ENCODE measurements at places on chromosomes 11 and 22.

DNA sequence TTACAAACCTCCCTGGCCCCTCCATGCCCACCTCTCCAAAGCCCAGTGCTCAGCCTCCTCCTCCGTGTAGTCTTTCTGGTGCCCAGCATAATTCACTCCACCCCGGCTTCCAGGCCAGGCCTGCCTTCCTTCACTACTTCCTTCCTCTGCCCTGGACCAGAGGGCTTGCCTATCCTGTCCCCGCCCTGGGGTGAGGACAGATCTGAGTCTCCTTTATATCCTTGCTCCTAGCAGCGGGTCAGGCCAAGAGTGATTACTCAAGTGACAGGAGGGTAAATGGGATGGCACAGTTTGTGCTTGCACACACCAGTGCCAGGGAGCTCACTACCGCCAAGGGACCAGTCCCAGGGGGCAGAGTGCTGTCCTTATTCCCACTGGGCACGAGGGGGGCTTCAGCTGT is 48.0 kb downstream of the SCUBE1 start:
- DNase-seq: no peak

DNA sequence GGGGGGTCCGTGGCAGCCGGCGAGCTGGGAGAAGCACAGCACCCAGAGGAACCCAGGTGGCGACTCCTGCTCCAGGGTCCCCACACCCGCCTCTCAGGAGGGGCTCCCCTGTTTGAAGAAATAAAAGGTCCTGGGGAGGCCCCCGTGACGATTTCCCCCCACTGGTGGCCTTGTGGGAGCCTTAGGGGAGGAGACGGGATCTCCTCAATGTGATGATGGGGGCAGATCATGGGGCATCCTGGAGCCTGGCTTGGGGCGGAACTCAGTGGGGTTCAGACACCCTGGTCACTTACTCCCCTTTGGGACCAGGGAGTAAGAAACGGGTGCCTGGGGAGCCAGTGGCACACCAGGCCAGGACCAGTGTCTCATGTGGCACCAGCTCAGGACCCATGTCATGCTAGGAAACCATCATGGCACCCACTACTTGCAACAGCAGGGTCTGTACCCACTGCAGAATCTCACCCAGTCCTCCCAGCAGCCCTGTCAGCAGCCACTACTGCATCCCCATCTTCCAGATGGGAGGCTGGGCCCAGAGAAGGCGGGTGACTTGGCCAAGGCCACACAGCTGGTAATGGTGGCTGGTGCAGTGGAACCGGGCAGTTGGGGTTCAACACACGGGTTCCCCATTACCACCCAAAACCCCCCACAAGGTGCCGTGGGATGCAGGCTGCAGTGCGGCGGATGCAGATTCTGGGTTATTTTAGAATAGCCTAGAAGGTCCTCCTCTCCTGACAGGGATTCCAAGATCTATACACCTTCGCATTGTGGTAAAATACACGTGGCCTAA is 130.7 kb downstream of the CTTN start:
- no peak for DNase-seq

DNA sequence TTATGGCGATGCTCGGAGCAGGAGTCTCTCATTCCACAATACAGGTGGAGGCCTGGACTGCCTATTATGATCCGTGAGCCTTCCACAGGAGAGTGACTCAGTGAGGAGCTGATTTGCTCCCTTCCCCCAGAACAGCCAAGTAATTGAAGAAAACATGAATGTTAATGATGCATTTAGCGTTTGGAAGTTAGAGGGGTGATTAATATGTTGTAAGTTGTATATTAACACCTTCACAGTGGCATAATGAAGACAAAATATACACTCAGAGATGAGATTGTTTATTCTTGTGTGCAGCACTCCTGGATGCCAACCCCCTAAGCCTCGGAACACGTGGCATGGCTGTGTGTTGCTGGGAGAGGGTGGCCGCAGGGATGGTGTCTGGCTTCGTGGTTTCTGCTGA is 98.6 kb downstream of the GRIK4 start:
- DNase-seq: no peak

DNA sequence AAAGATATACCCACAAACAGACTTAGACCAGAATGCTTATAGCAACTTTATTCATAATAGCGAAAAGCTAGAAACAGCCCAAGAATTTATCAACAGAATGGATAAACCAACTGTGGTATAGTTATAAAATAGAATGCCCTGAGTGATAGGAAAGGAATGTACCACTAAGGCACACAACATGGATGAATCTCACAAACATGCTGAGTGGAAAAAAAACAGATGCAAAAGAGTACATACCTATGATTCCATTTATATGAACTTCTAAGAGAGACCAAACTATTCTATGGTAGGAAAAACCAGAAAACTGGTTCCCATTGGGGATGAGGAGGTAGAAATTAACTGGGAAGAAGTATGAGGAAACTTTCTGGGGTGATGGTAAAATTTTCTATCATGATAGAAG is 40.4 kb upstream of the GRIK4 start:
- no peak for DNase-seq

DNA sequence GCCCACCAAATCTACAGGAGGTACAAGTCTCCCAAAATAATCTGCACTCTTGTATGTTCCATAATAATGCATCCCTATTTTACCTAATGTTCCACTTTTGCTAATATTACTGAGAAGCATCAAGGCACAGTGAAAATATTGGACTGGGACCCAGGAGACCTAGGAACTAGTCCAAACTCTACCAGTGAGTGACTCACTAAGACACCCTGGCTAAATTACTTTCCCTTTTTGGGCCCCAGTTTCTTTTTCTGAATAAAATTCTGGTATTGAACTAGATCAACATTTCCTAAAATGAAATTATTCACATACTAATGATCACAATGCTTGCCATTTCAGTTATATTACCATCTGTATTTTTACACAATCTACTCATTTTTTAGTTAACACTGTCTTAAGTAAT is 19.6 kb downstream of the THAP12 start:
- no peak for DNase-seq

GRCh38 chr11:74673693-74674360 is 57.4 kb downstream of the CHRDL2 start:
- no peak for DNase-seq

DNA sequence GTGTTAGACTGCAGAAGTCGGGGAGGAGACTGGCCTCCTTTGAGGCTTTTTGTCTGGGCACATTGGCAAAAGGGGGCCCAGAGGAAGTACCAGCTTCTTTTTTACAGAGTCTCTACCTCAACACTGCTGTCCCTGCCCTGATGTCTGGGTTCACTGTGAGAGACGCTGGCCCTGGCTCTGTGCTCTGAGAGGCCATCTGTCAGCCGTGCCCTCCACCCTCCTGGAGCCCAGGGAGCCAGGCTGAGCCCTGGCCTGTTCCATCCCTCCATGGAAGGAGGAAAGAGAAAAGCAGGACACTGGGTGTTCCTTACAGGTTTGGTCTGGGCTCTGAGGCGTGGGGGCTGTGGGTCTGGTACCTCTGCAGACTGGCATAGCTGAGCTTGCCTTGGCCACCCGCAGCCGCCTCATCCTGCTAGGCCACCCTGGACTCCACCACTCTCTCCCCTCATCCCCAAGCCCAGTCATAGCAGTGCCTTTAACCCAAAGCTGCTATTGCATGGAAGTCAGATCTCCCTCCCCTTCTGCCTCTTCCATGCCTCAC is 105.5 kb upstream of the PARVA start:
- no peak for DNase-seq

DNA sequence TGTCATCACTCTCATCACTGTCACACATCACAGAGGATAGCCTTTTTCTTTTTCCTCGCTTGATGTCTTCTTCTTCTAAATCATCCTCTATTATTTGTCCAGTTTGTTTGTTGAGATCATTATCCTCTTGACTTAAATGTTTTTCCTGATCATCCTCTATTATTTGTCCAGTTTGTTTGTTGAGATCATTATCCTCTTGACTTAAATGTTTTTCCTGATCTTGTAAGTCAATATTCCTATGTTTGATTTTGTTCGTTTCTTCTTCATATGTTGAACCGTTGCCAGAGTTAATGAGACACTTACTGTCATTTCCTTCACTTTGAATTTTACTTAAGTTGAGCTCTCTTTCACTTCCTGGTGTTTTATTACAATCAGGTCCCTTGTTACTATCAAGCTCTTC is 5.6 kb downstream of the CCDC82 start:
- DNase-seq: no peak

GRCh38 chr11:18575361-18575760 is 13.2 kb downstream of the UEVLD start:
- DNase-seq: no peak

GRCh38 chr11:125916683-125917347 is 12.5 kb downstream of the DDX25 start:
- no peak for DNase-seq

DNA sequence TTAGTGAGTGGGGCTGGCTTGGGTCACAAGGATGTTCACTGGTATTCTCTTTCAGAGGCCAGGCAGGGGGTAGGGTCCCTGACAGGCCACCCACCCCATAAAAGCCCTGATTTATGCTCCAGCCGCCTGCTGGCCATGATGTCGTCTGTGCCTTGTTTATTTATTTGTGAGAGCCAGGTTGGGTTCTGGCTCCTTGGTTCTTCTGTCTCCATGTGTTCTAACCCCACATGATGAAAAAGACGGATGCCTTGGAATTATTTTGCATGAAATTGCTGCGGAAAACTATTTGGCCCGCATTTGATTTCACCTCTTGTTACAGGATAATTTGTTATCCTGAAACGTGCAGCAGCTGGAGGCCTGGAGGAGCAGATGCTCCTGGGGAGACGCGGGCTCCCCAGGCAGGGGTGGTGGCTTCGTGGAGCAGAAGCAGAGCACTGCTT is 46.3 kb upstream of the WNT11 start:
- DNase-seq: no peak

DNA sequence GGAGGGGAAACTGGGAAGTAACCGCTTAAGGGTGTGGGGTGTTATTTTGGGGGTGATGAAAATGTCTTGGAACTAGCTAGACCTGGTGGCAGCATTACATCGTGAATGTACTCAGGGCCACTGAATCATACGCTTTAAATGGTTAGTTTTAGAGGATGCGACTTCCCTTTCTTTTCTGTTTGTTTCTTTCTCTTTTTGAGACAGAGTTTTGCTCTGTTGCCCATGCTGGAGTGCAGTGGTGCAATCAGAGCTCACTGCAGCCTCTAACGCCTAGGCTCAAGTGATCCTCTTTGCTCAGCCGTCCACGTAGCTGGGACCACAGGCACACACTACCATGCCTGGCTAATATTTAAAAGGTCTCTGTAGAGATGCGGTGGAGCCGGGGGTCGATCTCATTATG is 5.6 kb upstream of the MIAT start:
- DNase-seq: no peak

DNA sequence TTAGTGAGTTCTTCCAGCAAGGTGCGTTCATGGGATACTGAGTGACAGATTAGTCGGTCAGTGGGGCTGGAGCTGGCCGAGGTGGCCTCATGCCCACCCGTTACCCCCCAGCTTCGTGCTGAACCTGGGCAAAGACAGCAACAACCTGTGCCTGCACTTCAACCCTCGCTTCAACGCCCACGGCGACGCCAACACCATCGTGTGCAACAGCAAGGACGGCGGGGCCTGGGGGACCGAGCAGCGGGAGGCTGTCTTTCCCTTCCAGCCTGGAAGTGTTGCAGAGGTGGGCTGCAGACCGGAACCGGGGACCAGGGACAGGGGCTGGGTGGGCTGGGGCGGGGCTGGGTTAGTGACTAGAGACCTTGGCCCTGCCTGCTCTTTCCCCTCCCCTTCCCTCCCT is 2.9 kb downstream of the LGALS1 start:
- DNase-seq: no peak

DNA sequence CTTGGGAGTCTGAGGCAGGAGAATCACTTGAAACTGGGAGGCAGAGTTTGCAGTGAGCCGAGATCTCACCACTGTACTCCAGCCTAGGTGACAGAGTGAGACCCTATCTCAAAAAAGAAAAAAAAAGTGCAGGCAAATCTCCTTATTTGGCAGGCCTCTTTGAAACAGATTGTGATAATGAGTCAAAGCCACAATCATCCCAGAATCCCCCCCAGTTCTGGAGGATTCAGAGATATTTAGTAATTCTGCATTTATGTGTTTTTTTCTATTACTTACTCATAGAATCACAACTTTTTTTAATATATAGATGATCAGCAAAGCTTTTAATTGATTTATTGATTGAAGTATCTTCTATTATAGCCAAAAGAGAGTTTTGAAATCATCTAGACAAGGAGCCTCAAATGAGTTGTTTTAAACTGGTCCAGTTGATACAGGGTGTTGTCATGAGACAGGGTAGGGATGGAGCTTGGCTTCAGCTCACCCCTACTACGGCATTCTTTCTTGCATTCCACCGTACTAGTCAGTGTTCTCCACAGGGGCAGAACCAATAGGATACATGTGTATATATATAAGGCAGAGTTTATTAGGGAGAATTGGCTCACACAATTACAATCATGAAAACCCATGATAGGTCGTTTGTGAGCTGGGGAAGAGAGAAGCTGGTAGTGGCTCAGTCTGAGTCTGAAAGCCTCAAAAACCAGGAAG is 39.3 kb upstream of the SORL1 start:
- DNase-seq: no peak

DNA sequence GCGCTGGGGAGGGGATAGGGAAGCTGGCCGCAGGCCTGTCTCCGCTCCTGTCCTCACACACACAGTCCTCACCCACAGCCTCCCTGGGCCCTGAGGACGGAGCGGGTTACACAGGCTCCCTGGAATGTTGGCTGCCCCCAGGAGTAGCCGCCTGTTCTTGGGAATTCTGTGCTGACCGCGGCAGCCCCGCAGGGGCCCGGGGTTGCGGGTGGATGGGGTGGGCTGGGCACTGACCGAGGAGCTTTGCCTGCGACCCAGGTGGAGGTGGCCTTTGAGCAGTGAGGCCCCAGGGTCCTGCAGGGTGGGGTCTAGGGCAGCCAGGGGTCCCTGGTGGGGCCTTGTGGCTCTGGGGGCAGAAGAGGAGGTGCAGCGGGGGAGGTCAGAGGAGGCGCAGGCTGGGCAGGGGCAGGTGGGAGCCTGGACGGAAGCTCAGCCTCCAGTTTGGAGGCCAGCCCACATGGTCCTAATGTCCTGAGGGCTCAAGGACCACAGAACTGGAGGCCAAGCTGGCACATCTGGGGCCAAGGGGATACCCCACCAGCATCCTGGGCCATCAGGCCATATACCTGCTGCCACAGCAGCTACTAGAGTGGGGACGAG is 6.6 kb upstream of the MRGPRG start:
- DNase-seq: no peak

GRCh38 chr11:112128483-112129121 is 35.3 kb downstream of the IL18 start:
- no peak for DNase-seq

- DNase-seq: no peak
These were observed 6.4 kb downstream of the NPTXR start for GRCh38 chr22:38837414-38837928.

DNA sequence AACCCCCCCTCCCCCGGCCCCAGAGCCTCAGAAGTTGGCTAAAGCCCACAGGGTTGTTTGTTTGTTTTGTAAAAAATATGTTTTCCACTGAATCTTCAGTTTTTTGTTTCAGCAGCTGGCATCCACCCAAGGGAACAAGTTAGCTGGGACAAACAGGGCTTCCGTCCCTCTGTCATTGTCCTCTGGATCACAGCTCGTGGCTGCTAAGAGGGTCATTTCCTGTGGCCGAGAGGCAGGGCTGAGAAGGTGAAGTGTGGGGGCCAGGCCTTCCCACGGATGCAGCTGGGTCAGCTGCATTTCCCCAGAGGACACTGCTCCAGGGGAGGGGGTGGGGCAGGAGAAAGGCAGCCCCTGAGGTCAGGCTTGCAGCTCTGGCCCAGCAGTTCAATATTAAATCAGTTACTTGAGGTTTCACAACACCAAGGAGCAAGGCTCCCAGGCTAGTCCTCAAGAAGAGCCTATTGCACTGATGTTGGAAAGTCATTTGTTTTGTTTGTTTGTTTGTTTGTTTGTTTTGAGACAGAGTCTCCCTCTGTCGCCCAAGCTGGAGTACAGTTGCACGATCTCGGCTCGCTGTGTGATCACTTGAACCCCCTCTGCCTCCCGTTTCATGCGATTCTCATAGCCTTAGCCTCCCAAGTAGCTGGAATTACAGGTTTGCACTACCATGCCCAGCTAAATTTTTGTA is 34.4 kb upstream of the SMTN start:
- no peak for DNase-seq

Data from B cell (primary cell).